SK-N-SH (cell line): ENCODE measurements at places on chromosomes 1 and 21.

DNA sequence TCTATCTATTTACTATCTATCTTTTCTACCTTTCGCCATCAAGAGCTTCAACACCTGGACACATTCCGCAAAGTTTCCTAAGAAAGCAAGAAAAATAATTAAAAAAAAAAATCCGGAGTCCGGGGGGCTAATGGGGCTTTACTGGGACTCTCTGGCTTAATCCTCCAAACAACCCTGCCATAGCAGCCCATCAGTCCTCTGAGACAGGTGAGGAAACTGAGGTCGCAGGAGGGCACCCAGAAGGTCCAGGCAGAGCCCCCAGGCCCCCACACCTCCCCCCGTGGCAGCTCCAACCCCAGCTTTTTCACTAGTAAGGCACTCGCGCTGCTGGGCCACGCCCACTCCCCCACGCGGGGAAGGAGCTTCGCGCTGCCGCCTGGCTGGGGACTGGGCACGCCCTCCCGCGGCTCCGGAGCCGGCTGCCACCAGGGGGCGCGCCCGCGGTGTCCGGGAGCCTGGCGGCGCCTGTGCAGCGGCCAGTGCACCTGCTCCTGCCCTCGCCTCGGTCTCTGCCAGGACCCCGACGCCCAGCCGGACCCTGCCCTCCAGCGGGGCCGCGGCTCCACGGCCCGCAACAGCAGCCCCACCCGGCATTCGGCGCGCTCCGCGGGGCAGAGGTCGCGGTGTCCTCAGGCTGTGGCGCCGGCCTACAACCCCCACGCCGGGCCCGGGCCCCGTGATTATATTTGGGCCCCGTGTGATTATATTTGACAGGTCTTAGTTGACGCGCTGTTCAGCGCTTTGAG is 54.1 kb upstream of the SAMD11 start:
- peak; percentile 90 for DNase-seq

DNA sequence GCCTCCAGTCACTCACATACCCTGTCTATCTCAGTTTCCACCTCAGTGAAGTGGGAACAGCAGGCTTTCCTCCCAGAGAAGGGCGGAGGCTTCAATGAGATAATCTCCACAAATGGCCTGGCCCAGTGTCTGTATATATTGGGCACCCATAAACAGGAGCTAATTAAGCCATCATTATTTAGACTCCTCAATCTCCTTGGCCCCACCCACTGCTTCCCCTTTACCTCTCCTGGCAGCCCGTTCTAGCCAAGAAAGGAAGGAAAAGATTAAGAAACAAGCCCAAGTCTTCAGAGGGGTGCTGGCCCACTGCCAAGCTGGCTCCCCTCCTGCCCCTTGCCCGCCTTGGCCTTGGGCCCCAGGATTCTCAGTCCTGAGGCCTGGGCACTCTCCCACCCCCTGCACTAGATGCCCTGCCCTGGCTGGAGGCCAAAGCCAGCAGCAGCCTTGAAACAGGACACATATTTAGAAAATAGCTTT is 15.9 kb upstream of the EPB41 start:
- DNase-seq, result peak; percentile 45

- no peak for DNase-seq
These were observed 115.7 kb downstream of the KCNJ6 start for GRCh38 chr21:37800456-37801061.

GRCh38 chr1:5992814-5993555 is 760 bp upstream of the NPHP4 start:
- peak; percentile 83 for DNase-seq

DNA sequence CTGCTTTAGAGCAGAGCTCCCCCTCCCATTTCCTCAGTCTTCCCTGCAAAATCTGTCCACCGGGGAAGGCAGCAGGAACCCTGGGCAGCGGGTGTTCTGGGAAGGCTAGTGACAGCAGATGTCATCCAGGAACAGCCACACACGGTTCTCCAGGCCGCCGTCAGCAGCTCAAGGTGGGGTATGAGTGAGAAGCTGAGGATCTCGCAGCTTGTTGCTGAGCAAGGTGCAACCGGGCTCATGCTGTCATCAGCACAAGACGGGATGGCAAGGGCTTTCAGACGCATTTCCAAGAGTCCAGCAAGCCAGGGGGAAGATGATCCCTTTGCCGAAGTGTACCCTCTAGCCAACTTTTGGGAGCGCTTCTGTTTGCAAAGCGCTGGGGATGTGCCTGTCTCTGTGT is 23.0 kb upstream of the SPSB1 start:
- DNase-seq, result no peak

GRCh38 chr1:96296991-96297390 is 424.6 kb upstream of the PTBP2 start:
- no peak for DNase-seq

GRCh38 chr1:186615332-186615731 is 64.9 kb downstream of the PTGS2 start:
- DNase-seq, result no peak

- DNase-seq, result peak; percentile 25
These were observed 83.9 kb upstream of the PLPPR4 start for GRCh38 chr1:99180343-99180808.

DNA sequence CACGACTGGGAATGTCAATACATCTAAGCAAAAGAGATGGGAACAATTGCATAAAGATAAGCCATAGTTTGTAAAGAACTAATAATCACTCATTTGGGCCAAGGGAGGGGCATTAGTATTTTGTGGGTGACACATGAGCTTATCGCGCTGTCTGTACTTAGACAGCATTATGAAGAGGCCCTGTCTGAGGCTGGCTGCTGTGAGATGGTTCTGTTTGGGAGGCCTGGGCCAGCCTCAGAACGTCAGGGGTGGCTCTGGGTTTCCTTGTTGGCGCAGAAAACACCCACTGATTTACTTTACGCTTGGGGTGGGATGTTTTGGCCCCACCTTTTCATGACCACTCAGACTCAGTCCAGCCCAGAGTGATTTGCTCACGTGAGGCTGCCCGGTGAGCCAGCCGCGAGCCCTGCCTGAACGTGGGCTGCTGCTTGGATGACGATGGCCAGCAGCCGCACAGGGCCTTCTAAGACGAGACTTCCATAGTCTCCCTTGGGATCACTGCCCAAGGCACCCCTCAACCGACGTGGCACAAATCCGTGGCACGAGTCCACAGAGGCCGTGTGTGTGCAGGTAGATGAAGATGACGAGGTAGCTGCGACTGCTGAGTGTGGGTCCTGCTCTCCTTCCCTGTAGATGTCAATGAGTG is 18.7 kb downstream of the UMODL1 start:
- DNase-seq, result no peak

GRCh38 chr1:214912127-214912526 is 170.4 kb upstream of the KCNK2 start:
- DNase-seq, result no peak
